Gastrocnemius medialis (tissue), 4 donors: ENCODE measurements at places on chromosomes 12 and 14. TPM values are rescaled to one million over a fixed set of nuclear protein-coding genes. Genes with fewer than 3 reads are reported as not detected.

Gene FAIM2
- total RNA-seq = not detected

Gene RTN1
- total RNA-seq = 1.7 TPM

Gene RASSF8
- 29.7 TPM for total RNA-seq

Gene FGF23
- total RNA-seq = not detected

Gene EID3
- 0.51 TPM for total RNA-seq

Gene VDR
- 6.1 TPM for total RNA-seq

Gene POTEG
- not detected for total RNA-seq

Gene TMEM30B
- total RNA-seq = 0.39 TPM

Gene NRXN3
- total RNA-seq = 0.04 TPM

Gene STAC3
- 678 TPM for total RNA-seq

Gene PHLDA1
- total RNA-seq = 2.4 TPM

Gene CFAP73
- total RNA-seq = not detected

Gene TAS2R31
- not detected for total RNA-seq

Gene TEX52
- total RNA-seq = not detected

Gene RFX4
- total RNA-seq = not detected
